ENCODE measurements at places on chromosomes 5 and 9.

DNA sequence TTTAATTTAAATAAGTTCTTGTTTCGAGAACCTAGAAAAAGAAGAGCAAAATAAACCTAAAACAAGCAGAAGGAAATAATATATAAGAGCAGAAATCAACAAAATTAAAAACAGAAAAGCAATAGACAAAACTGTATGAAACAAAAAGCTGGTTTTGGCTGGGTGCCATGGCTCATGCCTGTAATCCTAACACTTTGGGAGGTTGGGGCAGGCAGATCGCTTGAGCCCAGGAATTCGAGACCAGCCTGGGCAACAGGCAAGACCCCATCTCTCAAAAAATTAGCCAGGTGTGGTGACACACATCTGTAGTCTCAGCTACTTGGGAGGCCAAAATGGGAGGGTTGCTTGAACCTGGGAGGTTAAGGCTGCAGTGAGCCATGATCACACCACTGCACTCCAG lies 59.2 kb upstream of the OTP start:
- DNase-seq, result no peak

DNA sequence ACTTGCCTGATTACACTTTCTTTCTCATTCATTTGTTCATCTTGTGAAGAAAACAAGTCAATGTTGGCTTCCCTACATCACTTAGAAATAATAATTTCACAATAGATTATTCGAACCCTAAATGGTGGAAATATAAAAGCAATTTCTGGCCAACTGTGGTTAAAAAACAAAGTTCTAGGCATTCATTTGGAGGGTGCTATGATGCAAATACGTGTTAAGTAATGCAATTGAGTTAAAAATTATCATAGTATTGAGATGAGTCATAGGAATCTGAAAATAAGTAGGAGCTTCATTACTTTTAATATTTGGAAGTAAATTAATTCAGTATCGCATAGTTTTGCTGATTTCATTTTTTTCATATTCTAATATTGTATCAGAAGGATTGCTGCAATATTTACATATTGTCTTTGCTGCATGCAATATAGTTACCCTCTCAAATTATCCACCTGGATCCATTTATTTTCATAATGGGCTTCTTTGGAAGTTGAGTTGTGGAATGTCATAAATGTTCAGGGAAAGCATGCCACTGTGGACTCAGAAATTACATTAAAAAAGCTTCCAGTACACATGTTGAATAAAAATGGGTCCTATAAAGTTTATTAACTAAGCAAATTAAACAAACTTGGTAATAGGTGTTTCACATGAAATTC lies 647.7 kb upstream of the WWC1 start:
- DNase-seq, result no peak

DNA sequence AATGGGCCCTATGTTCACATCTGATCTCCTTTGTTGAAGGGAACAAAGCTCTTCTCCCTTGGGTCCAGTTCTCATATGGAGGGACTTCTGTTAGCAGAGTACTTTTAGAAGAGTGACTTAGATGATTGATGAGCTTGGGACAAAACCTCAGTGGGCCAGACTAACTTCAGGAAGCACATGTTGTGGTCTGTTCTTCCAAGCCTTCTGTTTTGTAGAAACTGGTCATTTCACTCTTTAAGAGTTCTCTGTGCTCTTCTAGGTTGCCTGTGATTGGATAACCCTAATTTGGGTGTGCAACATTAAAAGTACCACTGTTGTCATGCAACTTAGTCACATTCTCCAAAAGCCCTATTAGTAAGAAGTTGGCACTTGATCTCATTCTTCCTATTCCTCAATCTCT lies 183.5 kb upstream of the ACO1 start:
- no peak for DNase-seq

DNA sequence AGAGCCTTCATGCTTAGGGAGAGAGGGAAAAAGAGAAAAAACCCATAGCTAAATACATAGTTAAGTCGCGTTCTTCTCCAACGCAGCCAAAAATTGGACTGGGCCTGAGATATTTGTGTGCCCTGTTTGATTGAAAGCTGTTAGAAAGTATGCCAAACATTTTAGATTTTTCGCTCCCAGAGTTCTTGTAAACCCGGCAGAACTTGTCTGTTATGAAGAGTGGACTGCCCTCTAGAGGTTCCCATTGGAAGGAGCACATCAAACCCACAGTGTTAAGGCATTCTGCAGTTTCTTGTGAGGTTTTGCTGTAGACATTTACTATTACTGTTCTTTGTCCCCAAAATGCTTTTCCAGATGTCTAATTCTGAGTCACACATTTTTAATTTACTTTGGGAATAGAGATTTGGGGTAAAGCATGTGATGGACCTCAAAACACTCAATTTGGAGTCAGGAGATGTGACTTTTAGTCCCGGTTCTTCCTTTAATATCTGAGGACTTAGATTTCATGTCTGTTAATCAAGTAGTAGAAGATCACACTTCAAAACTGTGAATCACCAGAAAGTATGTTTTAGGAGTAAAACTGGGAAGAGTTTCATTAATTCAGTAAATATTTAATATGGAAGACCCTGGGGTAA lies 96.6 kb downstream of the PCSK1 start:
- peak; percentile 60 for DNase-seq

DNA sequence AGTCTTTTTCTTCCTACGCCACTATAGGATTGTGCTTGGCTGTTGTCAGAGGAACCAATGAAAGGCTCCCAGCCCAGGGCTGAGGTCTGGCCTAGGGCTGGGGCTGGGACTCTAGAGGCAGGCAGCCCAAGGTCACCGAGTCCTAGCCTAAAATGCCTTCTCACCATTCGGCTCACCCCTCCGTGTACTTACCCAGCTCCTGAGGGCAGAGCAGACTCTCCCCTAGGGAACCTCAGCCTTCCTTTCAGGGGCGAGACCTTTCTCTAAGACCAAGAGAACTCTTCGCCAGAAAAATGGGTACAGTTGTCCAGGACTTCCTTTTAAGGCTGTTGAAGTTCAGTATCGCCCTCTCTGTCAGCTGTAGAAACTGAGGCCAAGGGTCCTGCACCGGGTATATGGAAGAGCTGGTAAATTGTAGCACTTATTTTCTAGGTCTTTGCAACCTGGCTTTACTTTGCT lies 1.7 kb upstream of the SPRY4 start:
- DNase-seq, result no peak

GRCh38 chr9:3879315-3879714 lies 353.5 kb upstream of the RFX3 start:
- DNase-seq, result no peak

DNA sequence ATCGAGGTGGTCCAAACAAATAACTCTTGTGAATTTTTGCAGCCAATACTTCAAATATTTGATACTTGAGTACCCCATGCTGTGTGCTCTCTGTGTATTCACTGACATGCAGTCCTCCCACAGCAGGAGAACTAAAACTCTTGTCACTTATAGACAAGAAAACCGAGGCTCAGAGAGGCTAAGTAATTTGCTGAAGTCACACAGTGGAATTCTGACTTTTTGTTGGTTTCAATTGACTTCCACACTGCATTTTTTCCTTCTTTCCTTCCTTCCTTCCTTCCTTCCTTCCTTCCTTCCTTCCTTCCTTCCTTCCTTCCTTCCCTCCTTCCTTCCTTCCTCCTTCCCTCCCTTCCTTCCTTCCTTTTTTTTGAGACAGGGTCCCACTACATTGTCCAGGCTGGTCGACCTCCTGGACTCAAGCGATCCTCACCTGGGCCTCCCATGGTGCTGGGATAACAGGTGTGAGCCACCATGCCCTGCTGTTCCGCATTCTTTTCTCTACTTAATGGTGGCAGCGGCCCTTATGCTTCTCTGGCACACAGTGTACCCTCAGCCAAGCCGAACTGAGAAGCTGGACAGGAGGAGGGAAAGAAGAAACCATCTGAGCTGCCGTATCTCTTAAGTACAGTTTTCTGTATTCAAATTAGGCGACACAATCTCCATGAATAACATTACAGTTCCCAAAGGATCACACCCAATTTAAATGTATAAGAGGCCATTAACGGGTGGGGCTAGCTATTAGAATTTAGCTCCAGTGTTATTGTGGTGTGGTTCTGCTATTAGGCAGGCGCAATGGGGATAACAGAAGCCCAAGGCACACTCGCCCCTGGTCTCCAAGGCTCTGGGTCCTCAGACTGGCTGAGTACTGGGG lies 38.4 kb upstream of the GRHPR start:
- no peak for DNase-seq

- no peak for DNase-seq
These were observed 147.3 kb downstream of the SGCD start for GRCh38 chr5:156474251-156474650.

- peak; percentile 17 for DNase-seq
These were observed 256.3 kb downstream of the SMARCA2 start for GRCh38 chr9:2271426-2271825.

DNA sequence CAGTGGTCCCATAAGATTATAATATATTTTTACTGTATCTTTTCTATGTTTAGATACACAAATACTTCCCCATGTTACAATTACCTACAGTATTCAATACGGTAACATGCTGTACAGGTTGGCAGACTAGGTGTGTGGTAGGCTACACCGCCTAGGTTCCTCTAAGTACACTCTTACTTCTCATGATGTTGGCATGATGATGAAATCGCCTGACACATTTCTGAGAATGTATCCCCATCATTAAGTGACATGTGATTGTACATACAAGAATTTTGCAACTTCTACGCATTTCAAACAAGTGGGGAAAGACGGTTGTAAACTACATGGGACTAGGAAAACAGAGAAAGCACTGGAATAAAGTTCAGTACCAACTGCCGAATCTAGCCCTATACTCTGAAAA lies 53.3 kb downstream of the SETX start:
- DNase-seq, result no peak

DNA sequence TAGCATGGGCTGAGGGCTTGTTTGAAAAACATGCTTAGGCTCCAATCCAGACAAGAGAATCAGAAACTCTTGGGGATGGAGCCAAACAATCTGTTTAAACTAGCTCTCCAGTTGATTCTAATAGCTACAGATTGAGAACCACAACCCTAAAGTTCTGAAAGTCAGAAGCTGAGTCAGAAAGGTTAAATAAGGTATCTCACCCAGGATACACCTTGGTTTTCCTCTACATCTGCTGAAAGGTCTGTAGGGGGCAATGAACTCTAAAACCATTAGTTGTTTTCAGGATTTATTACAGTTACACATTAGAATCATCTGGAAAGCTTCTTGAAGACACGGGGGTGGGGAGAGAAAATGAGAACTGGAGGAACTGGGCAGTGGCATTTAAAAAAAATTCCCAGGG lies 5.7 kb downstream of the GFM2 start:
- DNase-seq, result no peak

- no peak for DNase-seq
These were observed 6.6 kb downstream of the ANKDD1B start for GRCh38 chr5:75617736-75618352.

- no peak for DNase-seq
These were observed 55.1 kb downstream of the ASS1 start for GRCh38 chr9:130499804-130500263.

DNA sequence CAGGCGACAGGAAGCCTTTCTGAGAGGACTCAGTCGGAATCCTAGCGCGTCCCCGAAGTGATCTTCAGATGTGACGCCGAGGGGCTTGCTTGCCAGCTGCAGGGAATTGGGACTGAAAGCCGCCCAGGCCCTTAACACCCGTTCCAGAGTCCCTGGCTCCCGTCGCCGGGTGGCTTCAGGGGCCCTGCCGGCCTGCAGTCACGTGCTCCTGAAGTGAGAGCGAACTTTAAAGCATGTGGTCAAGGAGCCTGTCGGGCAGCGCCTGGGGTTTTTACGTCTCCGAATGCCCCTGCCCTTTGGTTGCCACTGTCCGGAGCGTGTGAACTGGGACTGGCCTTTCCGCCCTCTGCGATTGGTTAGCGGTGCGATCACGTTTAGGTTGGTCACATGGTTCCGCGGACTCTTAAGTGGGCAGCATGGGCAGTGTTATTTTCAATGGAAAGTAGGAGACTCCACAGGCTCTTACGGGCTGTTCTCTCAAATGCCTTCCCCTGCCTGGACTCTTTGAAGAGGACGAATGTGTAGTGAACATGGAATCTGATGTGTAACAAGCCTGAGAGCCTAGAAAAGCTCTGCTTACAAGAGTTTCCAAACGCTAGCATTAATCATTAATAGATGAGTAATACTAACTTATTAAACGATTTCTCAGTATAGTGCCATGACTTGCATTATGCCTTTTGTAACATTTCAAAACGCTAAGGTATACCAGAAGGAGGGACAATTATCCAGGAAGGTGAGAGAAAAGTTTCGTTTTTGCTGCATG lies 1.9 kb downstream of the VLDLR start:
- DNase-seq, result peak; percentile 18

Data from activated T-cell treated with anti-CD3 and anti-CD28 coated beads, Interleukin-2, amount 50 U/mL, for 48 hours (primary cell).